DND-41 (cell line): ENCODE measurements at places on chromosomes 4 and X.

DNA sequence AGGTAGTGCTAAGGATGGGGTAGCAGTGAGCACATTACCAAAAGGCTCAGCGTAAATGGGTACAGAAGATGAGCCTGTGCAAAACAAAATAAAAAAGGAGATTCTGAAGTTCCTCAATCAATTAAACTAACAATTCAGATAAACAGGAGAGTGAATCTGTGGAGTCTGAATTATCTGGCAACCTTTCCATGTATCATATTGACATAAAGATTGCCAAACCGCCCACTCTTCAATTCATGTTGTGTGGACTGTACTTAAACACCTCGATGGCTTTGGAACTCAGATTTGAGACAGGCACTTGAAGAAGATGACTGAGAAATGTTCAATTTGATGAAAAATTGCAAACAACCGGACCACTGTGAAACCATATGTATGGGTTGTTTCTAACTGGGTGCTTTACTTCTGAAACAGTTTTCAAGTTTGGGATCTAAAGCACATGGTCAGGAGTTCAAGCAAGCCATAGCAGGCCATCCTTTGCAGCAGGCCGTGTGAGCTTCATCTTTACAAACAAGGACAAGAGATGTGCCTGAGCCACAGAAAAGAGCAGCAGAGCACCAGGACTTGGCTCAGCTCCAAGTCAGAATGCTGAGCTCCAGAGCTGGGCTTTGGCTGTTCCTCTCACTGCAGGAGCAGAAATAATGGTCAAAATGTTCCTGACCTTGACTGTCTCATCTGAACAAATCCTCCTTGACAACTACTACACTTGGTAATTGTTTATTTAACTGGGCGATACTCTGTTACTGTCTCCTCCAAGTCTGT is 108.1 kb downstream of the MGST2 start:
- DNase-seq: no peak

GRCh38 chr4:105208561-105208960 is 61.9 kb downstream of the TET2 start:
- no peak for DNase-seq

- DNase-seq: no peak
These were observed 123.8 kb downstream of the RPS6KA6 start for GRCh38 chrX:84064164-84064563.

GRCh38 chr4:52863324-52863723 is 1.2 kb downstream of the RASL11B start:
- no peak for DNase-seq

- no peak for DNase-seq
These were observed 44.5 kb upstream of the PGRMC2 start for GRCh38 chr4:128332081-128332480.

DNA sequence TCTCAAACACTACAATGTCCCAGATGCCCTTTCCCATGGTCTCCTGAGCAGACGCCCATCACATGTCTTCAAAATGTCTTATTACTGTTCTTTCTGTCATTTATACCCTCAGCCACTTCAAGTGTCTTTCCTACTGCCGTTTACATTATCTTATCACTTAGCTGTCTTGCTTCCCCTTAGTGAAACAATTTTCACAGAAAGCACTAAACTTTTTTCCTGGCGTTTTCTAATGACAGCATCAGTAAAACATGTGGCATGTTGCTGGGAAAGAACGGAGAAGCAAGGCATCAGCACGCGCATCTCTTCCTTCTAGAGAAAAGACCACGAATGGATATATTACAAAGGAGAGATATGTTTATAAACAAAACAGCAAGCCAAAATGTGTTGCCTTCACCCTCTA is 189.7 kb upstream of the SLIT2 start:
- DNase-seq: no peak

DNA sequence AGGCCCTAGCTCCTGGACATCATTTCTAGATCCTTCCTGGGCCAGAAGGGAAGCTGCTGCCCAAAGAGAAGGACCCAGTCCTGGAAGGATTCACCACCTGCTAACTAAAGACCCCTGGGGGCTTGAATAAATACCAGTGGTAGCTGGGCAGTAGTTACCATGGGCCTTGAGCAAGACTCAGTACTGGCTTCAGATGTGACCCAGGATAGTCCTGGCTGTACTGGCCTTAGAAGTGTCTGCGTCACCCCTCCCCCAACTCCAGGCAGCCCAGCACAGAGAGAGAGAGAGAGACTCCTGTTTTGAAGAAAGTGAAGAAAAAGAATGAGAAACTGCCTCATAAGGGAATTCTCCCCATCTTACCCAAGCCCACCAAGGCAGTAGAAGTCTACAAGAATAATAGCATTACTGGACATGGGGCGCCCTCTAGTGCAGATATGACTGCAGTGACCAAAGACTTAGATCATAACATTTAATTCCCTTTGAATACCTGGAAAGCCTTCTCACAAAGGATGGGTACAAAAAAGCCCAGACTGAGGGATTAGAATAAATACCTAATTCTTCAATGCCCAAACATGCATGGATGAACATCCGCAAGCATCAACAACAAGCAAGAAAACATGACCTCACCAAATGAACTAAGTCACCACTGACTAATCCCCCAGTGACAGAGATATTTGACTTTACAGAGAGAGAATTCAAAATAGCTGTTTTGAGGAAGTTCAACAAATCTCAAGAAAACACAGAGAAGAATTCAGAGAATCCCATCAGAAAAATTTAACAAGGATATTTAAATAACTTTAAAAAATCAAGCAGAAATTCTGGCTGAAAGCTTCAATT is 171.8 kb downstream of the HNRNPD start:
- peak; percentile 62 for DNase-seq

DNA sequence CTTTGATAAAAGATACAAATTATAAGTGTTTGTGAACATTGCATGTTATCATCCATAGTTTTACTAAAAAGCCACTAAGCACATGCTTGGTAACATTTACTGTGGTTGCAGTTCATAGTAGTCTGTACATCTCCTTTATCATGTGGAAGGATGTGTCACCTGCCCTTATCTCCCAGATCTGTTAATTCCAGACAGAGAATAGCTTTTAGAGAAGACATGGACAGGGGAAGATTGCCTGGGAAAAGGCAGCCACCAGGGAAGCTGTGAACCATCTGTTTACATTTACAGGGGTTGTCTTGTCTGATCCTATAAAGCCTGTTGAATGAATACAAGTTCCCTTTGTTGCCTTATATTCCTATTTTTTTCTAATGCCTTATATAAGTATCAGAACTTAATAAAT is 396.0 kb downstream of the FAT4 start:
- DNase-seq: no peak

DNA sequence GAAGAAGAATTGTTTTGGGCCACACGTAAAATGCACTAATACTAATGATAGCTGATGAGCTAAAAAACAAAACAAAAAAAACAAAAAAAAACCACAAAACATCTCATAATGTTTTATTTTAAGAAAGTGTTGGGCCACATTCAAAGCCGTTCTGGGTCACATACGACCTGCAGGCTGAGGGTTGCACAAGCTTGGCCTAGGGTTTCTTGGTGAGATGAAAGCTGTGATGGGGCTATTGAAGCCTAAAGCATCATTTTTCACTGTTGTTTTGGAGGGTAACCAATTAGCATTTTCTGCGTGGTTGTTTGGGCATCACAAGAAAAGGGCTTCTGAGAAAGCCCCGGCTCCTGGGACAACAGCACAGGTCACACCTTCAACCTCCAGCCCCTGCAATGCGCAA is 42.5 kb upstream of the ZNF157 start:
- DNase-seq: no peak

DNA sequence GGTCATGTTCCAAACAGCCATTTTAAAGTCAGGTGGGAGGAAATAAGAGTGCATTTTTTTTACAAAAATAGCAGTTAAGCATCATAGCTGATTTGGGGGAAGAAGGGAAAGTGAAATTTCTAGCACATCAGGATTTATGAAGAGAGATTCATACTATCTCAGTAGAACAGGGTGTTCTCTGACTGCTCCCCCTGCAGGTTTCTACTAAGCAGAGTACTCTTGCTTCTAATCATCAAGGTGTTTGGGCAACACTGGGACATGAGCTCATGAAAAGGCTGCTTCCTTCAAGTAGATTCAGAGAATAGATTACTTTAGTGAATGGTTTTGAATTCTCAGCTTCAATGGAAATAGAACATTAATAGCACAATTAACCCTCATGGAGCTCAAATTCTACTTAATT is 591.4 kb upstream of the PCDH10 start:
- no peak for DNase-seq

- DNase-seq: no peak
These were observed 117.3 kb downstream of the FAM133A start for GRCh38 chrX:93791304-93791703.

DNA sequence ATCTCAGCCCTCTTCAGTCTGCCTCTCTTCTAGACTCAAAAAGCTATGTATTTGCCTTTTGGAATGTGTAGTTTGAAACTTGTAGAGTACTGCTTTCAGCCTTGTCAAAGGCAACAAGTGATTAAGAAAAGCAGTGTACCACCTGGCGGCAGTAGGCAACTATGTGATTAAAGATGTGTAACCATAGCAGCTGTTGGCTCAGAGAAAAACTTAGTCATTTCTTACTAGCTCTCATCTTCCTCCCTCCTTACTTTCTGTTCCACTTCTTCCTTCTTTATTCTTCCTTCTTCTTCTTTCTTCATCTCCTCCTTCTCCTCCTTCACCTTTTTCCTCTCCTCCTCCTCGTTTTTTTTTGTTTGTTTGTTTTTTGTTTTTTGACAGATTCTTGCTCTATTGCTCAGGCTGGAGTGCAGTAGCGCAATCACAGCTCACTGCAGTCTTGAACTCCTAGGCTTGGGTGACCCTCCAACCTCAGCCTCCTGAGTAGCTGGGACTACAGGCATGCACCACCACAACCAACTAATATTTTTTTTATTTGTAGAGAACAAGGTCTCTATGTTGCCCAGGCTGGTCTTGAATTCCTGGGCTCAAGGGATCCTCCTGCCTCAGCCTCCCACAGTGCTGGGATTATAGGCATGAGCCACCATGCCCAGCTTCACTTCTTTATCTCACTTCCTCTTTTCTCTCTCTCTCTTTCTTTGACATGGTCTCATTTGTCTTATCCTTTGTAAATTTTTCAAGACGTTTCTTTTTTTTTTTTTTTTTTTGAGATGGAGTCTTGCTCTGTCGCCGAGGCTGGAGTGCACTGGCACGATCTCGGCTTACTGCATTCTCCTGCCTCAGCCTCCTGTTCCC is 32.6 kb downstream of the ABHD18 start:
- DNase-seq: no peak

GRCh38 chr4:78569306-78569821 is 17.8 kb downstream of the ANXA3 start:
- DNase-seq: no peak

DNA sequence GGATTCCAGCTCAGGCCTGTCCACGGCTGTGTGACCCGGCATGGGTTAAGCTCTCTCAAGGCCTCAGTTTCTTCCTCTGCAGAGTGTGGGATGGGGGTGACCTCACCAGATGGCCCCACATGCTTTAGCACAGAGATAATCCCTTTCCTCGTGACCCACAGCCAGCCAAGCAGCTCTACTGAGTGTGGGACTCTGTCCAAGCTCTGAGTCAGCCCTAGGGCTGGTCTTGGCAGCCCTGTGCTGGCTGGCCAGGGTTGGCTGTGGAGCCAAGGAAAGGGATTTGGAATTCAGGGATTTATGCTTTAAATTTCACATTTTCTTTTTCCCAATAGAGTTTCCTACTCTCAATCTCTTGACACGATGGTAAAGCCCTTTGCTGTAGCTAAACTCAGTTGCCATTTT is 19.7 kb upstream of the SPON2 start:
- DNase-seq: no peak

DNA sequence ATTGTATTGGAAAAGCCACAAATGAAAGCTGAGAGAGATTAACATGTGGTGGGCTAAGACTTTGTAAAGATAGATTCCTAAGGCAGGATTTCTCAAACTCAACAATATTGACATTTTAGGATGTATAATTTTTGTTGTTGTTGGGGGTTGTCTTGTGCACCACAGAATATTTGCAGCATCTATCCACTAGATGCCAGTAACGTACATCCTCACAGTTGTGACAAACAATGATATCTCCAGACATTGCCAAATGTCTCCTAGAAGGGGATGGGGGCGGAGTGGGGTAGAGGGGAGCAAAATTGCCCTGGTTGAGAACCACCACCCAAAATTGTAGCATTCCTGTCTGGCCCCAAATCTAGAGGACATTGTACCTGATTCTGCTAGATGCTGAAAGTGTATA is 14.7 kb upstream of the CBR4 start:
- DNase-seq: no peak

DNA sequence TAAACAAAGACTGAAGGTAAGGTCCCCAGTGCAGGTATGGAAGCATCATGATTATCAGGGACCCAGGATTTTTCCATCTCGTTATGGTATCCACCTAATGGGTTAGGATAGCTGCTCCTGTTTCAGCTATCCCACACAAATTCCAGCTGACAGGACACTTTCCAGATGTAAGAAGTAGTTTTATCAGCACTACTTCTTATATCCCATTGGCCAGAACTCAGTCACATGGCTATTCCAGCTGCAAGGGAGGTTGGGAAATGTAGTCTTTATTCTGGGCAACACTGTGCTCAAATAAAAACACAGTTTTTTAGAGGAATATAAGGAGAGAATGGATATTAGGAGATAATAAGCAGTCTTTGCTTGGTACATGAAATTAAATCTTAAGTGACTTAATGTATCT is 96.7 kb downstream of the SRPX start:
- no peak for DNase-seq

DNA sequence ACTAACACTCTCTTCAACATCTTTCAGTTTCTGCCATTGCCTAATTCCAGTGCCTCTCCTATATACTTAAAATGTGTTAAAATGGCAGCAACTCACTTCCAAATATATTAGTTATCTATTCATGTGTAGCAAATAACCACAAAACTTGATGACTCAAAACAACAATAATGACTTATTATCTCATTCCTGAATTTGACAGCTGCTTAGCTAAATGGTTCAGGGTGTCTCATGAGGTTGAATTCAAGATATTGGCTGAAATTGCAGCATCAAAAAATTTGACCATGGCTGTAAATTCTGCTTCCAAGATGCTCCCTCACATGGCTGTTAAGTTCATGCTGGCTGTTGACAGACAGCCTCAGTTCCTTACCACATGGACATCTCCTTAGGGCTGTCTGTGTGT is 25.3 kb downstream of the PITX2 start:
- no peak for DNase-seq

DNA sequence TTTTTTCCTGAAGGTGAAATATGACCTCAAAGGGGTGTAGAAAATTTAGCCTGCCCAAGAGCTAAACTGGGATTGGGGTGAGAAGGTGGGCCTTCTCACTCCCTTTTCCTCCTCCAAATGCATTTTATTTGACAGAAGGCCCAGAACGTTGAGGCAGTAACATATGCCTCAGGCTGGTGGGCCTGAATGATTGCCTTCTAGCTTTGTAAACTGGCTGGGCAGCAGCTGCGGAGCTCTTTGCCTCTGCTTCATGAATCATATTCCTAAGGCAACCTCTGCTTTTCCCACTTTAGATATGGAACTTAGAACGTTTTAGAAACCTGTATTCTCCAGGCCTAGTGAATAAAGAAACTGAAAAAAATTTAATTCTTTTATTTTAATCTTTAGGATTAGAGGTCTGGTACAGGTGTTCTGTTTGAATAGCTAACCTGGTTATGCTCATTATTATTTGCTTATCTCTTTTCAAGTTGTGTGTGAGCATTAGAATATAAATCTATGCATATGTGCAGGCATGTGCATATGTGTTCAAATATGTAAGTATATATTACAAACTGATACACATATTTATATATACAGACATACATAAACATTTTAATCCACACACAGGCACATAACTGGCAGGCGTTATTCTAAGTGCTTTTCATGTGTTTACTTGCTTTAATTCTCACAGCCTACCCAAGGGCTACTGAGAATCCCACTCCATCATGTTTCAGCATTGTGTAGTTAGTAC is 11.5 kb downstream of the PRDM8 start:
- DNase-seq: no peak

GRCh38 chr4:87309625-87310024 is 13.1 kb downstream of the HSD17B13 start:
- no peak for DNase-seq
